Thyroid gland (tissue), 4 donors: ENCODE measurements at places on chromosomes 2 and 18. TPM values are rescaled to one million over a fixed set of nuclear protein-coding genes. Genes with fewer than 3 reads are reported as not detected.

GRCh38 chr18:47168913-47169312 is 7.3 kb downstream of the IER3IP1 start:
- peaks cover 2% of the 10 kb centered on the region for H3K4me1 ChIP-seq
- no peaks in the 10 kb centered on the region for H3K27me3 ChIP-seq
- H3K4me3 ChIP-seq: no peak overlapping the region
- H3K36me3 ChIP-seq: no peaks in the 10 kb centered on the region
- no peak for DNase-seq
- no peak overlapping the region for H3K27ac ChIP-seq

DNA sequence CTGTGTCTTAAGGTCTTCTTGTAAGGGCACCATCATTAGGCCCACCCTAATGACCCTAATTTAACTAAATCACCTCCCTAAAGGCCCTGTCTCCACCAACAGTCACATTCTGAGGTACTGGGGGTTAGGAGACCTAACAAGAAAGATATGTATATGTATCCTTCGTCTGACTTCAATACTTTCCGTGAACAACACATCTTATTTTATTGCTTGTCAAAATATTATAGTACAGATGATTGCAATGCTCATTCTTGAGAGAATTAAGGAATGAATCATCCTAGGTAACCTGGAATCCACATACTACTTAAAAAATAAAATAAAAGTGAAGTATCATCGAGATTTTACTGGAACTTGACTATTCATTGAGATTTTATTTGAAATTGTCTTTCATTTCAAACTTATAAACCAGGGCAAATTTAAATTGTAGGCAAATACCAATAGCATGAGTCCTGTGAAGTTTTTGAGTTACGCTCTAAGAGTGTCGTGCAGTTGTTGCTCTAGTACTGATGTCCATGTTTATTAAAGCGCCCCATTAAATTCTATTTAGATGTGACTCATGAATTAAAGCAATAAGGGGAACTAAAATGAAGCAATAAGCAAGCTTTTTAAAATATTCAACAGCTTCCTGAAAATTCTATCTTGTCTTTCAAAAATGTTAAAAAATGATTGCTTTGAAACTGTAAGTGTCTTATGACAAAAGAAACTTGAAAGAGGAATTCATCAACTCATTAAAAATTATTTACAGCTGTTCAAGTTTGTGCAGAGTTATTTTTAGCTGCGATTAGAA is 40.0 kb downstream of the CCDC102B start:
- H3K4me3 ChIP-seq: no peak overlapping the region
- H3K27ac ChIP-seq: no peak overlapping the region
- H3K36me3 ChIP-seq: no peaks in the 10 kb centered on the region
- H3K27me3 ChIP-seq: no peaks in the 10 kb centered on the region
- H3K4me1 ChIP-seq: no peaks in the 10 kb centered on the region

GRCh38 chr18:13800505-13801259 is 23.3 kb upstream of the MC5R start:
- H3K4me1 ChIP-seq: no peaks in the 10 kb centered on the region
- peak; percentile 74 for DNase-seq
- no peak overlapping the region for H3K27ac ChIP-seq
- H3K4me3 ChIP-seq: peak overlapping the region; percentile 9

DNA sequence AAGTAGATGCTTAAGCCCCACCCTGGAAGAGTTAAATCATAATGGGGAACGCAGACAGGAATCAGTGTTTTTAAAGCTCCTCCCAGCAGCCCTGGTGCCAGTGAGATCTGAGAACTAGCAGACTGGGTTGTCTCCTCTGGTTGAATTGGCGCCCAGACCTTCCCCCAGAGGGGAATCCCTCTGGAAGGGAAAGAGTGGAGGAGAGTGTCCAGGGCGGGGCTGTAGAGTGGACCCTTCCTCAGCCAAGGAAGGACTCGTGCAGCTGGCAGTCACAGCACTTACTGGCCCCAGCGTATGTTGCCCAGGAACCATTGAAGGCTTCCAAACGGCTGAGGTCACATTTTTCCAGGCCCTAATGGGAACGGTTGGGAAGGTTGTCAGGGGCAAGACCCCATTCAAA is 62.5 kb downstream of the TGOLN2 start:
- H3K36me3 ChIP-seq: no peaks in the 10 kb centered on the region
- H3K27me3 ChIP-seq: no peaks in the 10 kb centered on the region
- DNase-seq: peak; percentile 49
- H3K4me1 ChIP-seq: peaks cover 40% of the 10 kb centered on the region

DNA sequence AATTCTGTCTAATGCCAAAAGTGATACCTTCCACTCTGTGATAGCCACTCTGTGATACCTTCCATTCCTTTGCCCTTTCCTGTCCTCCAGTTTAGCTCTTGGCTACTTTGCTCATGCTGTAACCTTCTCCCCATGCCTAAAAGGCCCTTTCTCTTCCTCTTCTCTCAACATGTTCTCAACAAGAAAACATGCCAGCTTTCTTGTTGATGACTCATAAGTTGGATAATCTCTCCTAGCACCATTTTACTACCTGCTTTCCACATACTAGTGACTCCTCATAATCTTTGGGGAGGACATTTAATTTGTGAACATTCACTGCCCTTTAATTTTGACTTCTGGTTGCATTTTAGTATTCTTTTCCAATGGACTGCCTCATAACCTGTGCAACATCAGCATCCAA is 55.9 kb upstream of the NT5C1B start:
- DNase-seq: no peak
- H3K27me3 ChIP-seq: no peaks in the 10 kb centered on the region
- no peak overlapping the region for H3K4me3 ChIP-seq
- no peaks in the 10 kb centered on the region for H3K36me3 ChIP-seq
- no peak overlapping the region for H3K27ac ChIP-seq

DNA sequence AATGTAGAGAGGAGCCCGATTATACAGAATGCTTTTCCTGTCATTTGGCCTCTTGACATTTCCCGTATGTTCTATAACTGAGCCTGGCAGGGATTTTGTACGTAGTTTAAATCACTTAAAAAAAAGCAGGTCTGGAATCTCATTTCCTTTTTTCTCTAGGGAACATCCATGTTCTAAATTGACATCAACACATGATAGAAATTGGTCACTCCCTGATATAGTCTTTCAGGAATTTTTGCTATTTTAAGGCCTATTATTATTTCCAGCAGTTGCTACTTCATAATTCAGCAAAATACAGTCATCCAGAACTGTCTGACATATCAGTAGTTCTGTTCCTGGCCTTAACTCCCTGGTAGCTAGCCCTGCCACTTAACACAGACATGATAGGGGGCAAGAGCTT is 565.7 kb upstream of the ZEB2 start:
- no peak for DNase-seq
- no peak overlapping the region for H3K27ac ChIP-seq
- H3K4me3 ChIP-seq: no peak overlapping the region
- H3K4me1 ChIP-seq: no peaks in the 10 kb centered on the region

GRCh38 chr2:109510136-109511028 is 103.4 kb downstream of the SEPTIN10 start:
- DNase-seq: peak; percentile 85
- H3K4me1 ChIP-seq: peaks cover 6% of the 10 kb centered on the region
- H3K4me3 ChIP-seq: no peak overlapping the region
- H3K36me3 ChIP-seq: no peaks in the 10 kb centered on the region

DNA sequence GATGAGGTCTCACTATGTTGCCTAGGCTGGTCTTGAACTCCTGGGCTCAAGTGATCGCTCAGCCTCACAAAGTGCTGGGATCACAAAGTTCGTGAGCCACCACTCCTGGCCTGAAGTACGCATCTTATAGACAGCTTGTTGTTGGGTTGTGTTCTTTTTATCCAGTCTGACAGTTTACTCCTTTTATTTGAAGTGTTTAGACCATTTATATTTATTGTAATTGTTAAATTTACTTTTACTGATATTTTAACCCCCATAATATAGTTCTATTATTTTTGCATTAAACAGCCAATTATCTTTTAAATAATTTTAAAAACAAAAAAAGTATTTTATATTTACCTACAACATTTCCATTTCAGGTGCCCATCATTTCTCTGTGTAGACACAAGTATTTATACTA is 303.0 kb upstream of the HDAC4 start:
- DNase-seq: no peak
- H3K4me3 ChIP-seq: no peak overlapping the region
- H3K4me1 ChIP-seq: peaks cover 11% of the 10 kb centered on the region
- H3K36me3 ChIP-seq: no peaks in the 10 kb centered on the region
- no peak overlapping the region for H3K27ac ChIP-seq
- no peaks in the 10 kb centered on the region for H3K27me3 ChIP-seq

DNA sequence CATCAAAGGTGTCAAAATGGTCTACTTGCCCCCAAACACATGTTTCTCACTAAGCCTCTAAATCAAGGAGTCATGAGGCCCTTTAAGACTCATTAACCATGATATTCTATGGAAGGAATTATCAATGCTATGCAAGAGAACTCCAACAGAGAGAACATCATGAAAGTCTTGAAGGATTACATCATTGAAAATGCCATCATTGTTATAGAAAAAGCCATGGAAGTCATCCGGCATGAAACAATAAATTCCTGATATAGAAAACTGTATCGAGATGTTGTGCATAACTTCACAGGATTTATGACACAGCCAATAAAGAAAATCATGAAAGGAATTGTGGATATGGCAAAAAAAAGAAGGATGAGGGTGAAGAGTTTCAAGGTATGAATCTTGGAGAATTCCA is 1363.6 kb upstream of the CDH2 start:
- no peaks in the 10 kb centered on the region for H3K4me1 ChIP-seq
- H3K27me3 ChIP-seq: no peaks in the 10 kb centered on the region
- no peak overlapping the region for H3K4me3 ChIP-seq
- no peak for DNase-seq
- no peak overlapping the region for H3K27ac ChIP-seq

GRCh38 chr2:154911729-154912128 is 213.2 kb downstream of the KCNJ3 start:
- H3K4me3 ChIP-seq: no peak overlapping the region
- DNase-seq: no peak
- no peak overlapping the region for H3K27ac ChIP-seq

- no peak overlapping the region for H3K27ac ChIP-seq
- H3K36me3 ChIP-seq: no peaks in the 10 kb centered on the region
- H3K4me1 ChIP-seq: no peaks in the 10 kb centered on the region
- no peak for DNase-seq
Observed at GRCh38 chr2:210539578-210540416, 16.6 kb upstream of the CPS1 start.

GRCh38 chr18:8771930-8772329 is 66.6 kb downstream of the MTCL1 start:
- H3K4me3 ChIP-seq: no peak overlapping the region
- DNase-seq: peak; percentile 88
- no peaks in the 10 kb centered on the region for H3K27me3 ChIP-seq
- H3K4me1 ChIP-seq: no peaks in the 10 kb centered on the region

DNA sequence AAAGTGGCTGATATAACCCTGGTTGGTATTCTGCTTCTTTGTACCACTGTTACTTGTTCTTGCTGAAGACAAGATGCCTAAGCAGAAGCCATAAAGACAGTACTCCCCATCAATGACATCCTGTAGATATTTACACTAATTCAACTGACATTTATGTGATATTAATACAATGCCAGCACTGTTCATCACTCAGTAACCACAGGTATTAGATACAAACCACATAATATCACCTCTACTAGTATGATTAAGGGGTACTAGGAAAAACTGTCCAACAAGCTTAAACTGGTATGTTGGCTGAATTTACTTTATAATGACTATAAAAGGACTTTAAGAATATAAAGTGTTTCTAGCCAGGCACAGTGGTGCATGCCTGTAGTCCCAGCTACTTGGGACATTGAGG is 65.8 kb downstream of the RTN4 start:
- peaks cover 34% of the 10 kb centered on the region for H3K4me1 ChIP-seq
- no peak overlapping the region for H3K4me3 ChIP-seq
- DNase-seq: no peak
- H3K27ac ChIP-seq: no peak overlapping the region
- no peaks in the 10 kb centered on the region for H3K36me3 ChIP-seq

- no peak overlapping the region for H3K27ac ChIP-seq
- H3K4me1 ChIP-seq: no peaks in the 10 kb centered on the region
- DNase-seq: no peak
- no peak overlapping the region for H3K4me3 ChIP-seq
Observed at GRCh38 chr2:135230150-135230549, 178.1 kb downstream of the RAB3GAP1 start.

GRCh38 chr2:180240774-180241173 is 233.7 kb upstream of the CWC22 start:
- no peak overlapping the region for H3K4me3 ChIP-seq
- H3K36me3 ChIP-seq: no peaks in the 10 kb centered on the region
- no peak overlapping the region for H3K27ac ChIP-seq
- DNase-seq: no peak

GRCh38 chr2:65487404-65487803 is 55.0 kb upstream of the SPRED2 start:
- DNase-seq: no peak
- no peaks in the 10 kb centered on the region for H3K36me3 ChIP-seq
- H3K4me3 ChIP-seq: no peak overlapping the region
- no peaks in the 10 kb centered on the region for H3K27me3 ChIP-seq
- H3K4me1 ChIP-seq: no peaks in the 10 kb centered on the region

- peaks cover 3% of the 10 kb centered on the region for H3K4me1 ChIP-seq
- no peak for DNase-seq
Observed at GRCh38 chr2:197191177-197191939, 119.2 kb downstream of the ANKRD44 start.

- H3K4me1 ChIP-seq: no peaks in the 10 kb centered on the region
- no peak overlapping the region for H3K27ac ChIP-seq
- DNase-seq: no peak
- H3K36me3 ChIP-seq: no peaks in the 10 kb centered on the region
- H3K4me3 ChIP-seq: no peak overlapping the region
- no peaks in the 10 kb centered on the region for H3K27me3 ChIP-seq
Observed at GRCh38 chr2:128414351-128414750, 95.7 kb upstream of the HS6ST1 start.

- no peak overlapping the region for H3K4me3 ChIP-seq
- H3K36me3 ChIP-seq: no peaks in the 10 kb centered on the region
- DNase-seq: no peak
Observed at GRCh38 chr2:236762628-236763027, 193.0 kb downstream of the ACKR3 start.

DNA sequence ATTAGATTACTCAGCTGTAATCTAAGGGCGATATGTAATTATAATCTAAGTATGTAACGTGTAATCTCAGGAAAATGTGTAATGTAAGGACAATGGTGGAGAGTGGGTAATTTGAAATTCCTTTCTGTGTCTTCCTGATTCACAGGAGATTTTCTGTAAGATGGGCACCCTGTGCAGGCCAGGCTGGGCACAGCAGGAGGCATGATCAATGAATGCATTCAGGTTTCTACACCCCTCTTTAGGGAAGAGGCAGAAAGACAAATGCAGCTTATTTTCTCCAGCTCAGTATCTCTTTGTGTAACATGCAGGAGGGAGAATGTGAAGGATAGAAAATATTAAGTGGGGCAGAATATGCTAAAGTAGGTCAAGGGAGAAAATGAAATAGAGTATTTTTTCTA is 320.1 kb downstream of the PIK3C3 start:
- no peak overlapping the region for H3K27ac ChIP-seq
- no peak overlapping the region for H3K4me3 ChIP-seq
- no peaks in the 10 kb centered on the region for H3K27me3 ChIP-seq
- DNase-seq: no peak
- peaks cover 7% of the 10 kb centered on the region for H3K4me1 ChIP-seq

The PLEK gene
- 4.0 TPM for total RNA-seq

The C2orf78 gene
- total RNA-seq: not detected

The PLCL1 gene
- 9.5 TPM for total RNA-seq

The SLC5A7 gene
- total RNA-seq: 0.40 TPM

The CHRNG gene
- not detected for total RNA-seq

The EGR4 gene
- not detected for total RNA-seq

The APLF gene
- 8.7 TPM for total RNA-seq

The TMEM178A gene
- 6.5 TPM for total RNA-seq

The KRTCAP3 gene
- 40.1 TPM for total RNA-seq

The TUBA3E gene
- not detected for total RNA-seq

The PAX8 gene
- 1,791 TPM for total RNA-seq
